CD4-positive, alpha-beta T cell treated with Interleukin-15 for 1 hour (primary cell): ENCODE measurements at places on chromosomes 3 and 15.

- DNase-seq, result no peak
These were observed 6.3 kb downstream of the UROC1 start for GRCh38 chr3:126511291-126511690.

- DNase-seq, result no peak
These were observed 187.1 kb downstream of the FMN1 start for GRCh38 chr15:33007303-33007855.

DNA sequence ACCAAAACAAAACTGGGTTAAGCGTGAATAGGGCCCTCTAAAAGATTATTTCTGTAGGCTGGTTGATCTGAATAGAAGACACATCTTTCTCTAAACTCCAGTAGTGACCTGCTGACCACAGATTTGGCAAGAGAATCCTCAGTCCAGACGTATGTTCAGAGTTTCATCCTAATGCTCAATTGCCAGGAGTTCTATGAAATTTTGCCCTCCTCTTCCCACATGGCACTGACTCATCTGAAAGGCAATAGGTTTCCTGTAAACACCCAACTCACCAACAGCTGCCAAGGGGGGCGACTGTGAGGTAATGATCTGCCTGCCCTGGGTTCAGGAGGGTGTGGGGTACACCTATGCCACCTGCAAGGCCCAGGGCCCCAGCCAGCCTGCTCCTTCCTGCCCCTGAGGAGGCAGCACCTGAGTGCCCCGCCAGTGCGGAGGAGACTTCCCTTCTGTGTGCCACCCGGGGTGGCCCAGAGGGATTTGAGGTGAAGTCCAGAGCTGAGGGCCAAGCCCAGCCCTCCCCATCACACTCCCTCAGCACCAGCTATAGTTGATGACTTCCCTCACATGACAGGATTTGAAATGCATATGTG lies 8.4 kb upstream of the PLA2G4D start:
- DNase-seq, result no peak

GRCh38 chr3:131856171-131856570 lies 178.6 kb downstream of the CPNE4 start:
- no peak for DNase-seq
